ENCODE measurements at places on chromosomes 5 and 9. TPM values are rescaled to one million over a fixed set of nuclear protein-coding genes. Genes with fewer than 3 reads are reported as not detected.

The LTC4S gene
- total RNA-seq, result 2.7 TPM

The TCF7 gene
- total RNA-seq, result 1.5 TPM

The CARTPT gene
- not detected for total RNA-seq

The DCANP1 gene
- total RNA-seq, result not detected

The LCP2 gene
- total RNA-seq, result 3.6 TPM

The QRFP gene
- total RNA-seq, result not detected

The ADAMTSL1 gene
- total RNA-seq, result 17.5 TPM

The PAX5 gene
- 0.64 TPM for total RNA-seq

The GMCL2 gene
- not detected for total RNA-seq

GRCh38 chr9:91533382-91533781, 109.8 kb upstream of the NFIL3 start:
- DNase-seq, result no peak

GRCh38 chr9:94443032-94443722, 111.7 kb upstream of the PCAT7 start:
- no peak for DNase-seq

GRCh38 chr9:93017621-93018020, 40.9 kb upstream of the SUSD3 start:
- no peak for DNase-seq

DNA sequence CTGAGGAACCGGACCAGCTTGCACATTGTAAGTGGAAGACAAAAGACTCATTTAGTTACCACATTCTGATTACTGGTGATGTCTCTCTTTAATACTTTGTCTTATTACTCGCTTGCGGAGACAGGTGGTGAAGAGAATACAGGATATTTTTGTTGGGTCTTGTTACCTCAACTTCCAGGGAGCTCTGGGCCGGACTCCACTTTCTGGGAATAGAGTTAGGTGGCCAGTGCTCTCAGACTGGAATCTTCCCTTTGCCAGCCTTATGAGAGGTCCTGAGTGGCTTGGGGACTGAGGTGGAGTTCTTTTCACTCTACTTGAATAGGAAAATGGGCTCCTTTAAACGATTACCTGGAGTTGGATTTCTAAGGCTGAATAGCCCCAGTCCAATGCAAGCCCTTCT, 33.3 kb upstream of the SPRY4 start:
- no peak for DNase-seq

GRCh38 chr5:62465985-62466925, 53.7 kb downstream of the IPO11 start:
- DNase-seq, result no peak

- no peak for DNase-seq
Observed at GRCh38 chr5:11040345-11040744, 279.3 kb upstream of the DAP start.

- DNase-seq, result no peak
Observed at GRCh38 chr5:22572941-22573340, 280.2 kb downstream of the CDH12 start.

GRCh38 chr5:78447775-78448424, 87.5 kb downstream of the SCAMP1 start:
- DNase-seq, result no peak

DNA sequence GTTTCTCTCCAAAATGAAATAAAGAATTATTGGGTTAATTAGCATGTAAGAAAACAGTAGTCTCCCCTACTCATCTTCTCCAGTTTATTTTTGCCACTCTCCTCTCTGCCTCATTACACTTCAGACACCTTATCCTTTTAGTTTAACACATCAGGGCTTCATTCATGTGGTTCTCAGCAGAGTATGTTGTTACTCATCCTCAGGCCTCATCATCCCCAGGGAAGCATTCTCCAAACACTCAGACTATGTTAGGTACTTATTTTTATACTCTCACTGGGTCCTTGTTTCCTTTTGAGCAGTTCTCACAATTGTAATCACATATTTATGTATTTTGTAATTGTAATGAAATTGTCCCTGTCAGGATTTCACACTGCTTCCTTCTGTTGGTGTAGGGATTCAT, 470.5 kb downstream of the PDE4D start:
- DNase-seq, result no peak

Data from cerebellum (tissue), 4 donors.